Activated CD8-positive, alpha-beta memory T cell treated with anti-CD3 and anti-CD28 coated beads for 4 hours (primary cell): ENCODE measurements at places on chromosomes 13 and 19.

DNA sequence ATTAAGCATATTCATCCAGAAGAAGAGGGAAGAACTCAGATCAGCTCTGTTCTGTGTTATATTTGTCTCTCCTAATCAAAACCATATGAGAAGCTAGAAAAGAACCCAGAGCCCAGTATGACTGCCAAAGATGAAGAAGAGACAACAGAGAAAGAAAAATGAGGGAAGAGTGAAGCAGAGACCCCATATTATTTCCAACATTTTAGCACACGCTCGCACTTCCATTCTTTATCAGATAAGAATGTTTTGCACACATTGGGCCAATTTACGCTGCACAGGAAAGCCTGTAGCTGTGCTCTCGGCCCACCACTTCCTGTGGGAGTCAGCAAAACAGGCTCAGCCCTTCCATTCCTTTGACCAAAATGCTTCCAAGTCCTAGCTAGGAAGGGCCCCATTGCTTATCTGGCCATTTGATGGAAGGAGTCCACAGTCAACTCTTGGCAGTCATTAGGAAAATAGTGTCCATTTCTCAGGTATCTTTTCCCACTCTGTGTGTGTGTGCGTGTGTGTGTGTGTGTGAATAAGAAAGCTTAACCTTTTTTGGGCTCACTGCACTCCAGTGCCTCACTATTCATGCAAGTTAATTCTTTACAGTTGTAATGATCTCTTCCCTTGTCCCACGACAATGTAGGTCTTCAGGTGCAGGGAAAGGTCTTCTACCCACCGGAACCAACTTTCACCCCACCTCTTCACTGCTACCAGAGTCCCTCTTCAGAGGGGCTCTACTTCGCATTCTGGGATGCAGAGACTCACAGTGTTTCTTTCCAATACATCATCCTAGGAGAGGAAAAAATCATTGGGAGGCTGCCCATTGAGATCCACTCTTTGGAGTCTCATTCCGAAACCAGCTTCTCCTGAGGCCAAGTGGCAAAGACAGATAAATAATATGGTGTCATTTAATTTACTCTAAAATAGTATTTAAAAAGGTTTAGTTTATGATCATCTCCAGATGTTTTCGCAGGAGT is 237.5 kb downstream of the COG6 start:
- no peak for DNase-seq

GRCh38 chr19:19257137-19257536 is 16.0 kb downstream of the TM6SF2 start:
- no peak for DNase-seq

DNA sequence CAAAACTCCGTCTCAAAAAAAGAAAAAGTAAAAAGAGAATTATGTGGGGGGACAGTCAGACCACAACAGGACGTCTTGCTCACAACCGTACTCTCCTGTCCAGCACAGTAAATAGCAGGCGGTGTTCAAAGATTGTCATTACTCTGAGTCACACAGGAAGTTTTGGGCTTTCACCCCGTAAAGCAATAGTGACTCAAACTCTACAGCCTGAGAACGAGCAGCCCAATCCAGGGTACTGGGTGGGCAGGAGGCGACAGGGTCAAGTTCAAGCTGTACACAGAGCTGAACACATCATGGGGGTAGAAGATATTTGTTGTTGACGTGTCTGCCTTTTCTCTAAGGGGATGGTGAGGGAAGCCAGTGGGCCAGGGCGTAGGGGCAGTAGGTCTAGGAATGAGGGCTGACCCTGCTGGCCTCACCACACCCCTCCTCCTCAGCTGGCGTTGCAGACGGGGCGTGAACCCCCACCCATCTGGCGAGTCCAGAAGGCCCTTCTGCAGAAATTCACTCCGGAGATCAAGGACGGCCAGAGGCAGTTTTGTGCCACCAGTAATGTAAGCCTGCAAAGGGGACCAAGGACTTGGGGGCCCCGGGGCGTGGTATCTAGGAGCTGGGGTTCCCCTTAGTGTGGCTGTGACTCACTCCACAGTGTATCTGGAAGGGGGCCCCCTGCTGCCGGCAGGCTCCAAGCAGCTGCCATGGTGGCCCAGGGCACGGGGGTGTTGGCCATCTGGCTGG is 23.3 kb downstream of the PRR12 start:
- DNase-seq = no peak

DNA sequence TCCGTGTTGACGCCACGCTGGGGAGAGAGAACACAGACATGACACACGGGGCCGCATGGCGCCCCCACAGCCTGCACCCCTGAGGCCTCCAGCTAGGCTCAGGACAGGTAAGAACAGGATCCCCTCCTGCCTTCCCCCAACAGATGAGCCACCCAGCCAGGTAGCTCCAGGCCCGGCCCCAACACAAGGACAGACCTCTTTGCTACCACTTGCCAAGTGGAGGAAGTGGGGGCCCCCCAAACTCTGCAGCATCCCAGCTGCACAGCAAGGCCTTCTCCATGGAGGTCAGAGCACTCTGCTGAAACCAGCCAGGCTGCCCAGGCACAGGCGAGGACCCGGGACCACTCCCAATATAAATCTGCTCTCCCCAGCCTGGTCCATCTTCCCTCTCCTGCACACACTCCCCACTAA is 31.5 kb downstream of the PEPD start:
- no peak for DNase-seq

DNA sequence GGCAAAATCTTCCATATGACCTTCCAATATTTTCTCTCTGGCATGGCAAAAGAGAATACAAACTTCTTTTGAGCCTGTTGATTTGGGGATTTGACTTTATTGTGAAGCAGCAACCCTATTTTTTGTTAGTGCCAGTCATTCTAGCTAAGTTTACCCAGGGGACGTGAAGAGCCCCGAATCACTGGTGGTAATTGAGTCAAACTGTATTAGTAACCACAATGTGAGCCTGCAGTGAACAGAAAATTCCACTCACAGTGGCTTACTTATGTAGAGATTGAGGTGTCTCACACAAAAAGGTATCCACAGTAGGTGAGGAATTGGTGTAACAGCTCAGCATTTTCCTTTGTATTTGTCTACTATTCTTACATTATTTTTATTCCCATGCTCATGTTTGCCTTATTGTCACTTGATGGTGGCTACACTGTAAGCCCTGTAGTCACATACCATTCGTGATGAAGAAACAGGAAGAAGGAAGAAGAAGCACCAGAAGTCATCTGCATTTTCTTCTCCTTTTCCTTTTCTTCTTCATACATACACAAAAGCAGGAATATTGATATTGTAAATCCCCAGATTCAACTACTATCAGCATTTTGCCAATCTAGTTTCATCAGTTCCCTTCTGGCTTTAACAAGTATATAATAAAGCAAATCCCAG is 33.3 kb upstream of the MYCBP2 start:
- no peak for DNase-seq

DNA sequence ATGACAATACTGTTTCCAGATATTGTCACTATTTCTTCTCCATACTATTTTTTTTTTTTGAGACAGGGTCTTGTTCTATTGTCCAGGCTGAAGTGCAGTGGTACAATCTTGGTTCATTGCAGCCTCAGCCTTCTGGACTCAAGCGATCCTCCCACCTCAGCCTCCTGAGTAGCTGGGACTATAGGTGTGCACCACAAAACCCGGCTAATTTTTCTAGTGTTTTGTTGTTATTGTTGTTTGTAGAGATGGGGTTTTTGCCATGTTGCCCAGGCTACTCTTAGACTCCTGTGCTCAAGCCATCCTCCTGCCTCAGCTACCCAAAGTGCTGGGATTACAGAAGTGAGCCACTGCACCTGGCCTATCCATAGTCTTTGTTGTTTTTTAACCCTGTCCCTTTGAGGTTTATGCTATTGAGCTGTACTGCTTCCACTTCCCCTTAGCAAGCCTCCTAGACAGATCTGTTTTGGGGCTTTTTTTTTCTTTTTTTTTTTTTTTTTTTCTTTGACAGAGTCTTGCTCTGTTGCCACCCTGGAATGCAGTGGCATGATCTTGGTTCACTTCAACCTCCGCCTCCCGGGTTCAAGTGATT is 27.6 kb upstream of the MAP3K10 start:
- DNase-seq = no peak

GRCh38 chr19:55209693-55210472 is 582 bp upstream of the PTPRH start:
- DNase-seq = no peak
